Cortex of kidney (tissue), 1 donor: ENCODE measurements at places on chromosomes 16 and 17.

GRCh38 chr16:50480206-50480605, 68.0 kb upstream of the NKD1 start:
- no peak for DNase-seq

DNA sequence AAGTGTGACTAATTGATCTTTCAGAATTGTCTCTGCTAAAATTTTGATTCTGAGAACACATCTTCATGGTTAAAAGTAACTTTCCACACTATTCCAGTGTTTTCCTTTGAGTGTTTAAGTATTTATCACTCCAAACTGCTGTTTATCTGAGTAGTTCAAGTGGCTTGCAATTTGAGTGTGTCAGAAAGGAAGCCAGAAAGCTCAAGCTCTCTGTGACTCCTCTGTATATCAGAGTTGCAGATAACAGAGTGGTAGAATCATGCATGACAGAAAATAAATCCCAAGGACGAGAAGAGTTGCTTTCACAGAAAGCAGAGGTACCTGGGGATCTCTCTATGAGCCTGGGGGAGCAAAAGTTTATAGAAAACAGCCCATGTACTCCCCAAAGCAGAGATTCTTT, 130.0 kb downstream of the CYB561 start:
- no peak for DNase-seq

DNA sequence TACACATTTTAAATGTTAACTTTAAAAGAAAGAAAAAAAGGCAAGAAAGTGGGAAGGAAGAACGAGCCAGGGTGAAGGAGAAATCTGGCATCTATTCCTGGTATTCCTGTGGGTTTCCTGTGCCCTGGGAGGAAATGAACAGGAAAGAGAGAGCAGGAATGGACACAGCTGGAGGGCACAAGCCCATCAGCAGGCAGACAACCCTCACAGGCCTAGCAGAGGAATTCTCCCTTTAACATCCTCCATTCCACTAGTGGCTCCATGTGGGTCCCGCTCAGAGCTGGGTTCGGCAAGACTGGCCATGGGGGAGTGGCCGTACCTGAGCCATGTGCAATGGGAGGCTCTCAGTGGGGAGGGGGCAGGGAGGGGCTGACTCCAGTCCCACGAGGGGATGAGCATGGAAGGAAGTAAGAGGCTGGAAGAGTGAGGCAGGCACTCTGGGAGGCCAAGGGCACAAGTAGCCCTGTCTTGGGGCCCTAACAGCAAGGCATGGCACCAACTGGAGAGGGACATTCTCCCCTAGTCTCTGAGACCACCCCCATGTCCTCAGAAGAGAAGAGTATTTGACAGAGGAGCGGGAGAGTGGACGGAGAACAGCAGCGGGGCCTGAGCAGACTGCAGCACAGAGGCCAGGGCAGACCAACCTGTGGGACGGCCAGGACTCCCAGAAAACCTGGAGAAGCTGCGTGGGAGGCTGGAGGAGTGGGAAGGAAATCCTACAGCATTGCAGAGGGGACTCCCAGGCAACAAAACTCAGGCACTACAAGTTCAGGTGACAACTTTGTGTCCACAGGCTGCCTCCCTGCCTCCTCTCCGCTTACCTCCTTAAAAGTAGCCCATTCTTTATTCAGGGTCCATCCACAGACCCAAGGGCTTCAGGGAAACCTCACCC, 30.2 kb downstream of the TK2 start:
- DNase-seq, result no peak

DNA sequence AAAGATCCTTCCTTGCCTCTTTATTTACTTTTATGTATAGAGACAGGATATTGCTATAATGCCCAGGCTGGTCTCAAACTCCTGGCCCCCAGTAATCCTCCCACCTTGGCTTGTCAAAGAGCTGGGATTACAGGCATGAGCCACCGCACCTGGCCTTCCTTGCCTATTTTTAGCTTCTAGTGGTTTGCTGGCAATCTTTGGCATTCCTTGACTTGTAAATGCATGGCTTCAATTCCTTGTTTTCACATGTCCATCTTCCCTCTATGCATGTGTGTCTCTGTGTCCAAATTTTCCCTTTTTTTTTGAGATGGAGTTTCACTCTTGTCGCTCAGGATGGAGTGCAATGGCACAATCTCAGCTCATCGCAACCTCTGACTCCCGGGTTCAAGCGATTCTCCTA, 22.5 kb downstream of the HEXIM2 start:
- DNase-seq, result no peak

DNA sequence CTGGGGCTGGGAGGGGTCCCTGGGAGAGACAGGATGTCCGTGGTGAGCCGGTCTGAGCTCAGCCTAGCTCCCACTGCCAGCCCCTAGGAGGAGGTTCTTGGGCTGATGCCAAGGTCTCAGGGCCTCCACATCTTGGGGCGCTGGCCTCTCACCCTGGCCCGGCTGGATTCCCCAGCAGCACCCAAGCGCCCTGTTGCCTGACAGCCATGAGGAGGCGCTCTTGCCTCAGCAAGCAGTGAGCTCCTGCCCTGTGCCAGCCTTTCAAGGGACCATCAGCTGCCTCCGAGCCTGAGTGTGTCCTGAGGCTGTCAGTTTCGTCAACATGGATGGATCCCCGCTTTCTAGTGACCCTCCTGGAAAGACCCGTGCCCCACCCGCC, 234.9 kb upstream of the CIBAR2 start:
- no peak for DNase-seq

GRCh38 chr16:52470585-52470984, 76.4 kb downstream of the TOX3 start:
- no peak for DNase-seq

- no peak for DNase-seq
Observed at GRCh38 chr16:68395167-68395786, 53.0 kb downstream of the SMPD3 start.

GRCh38 chr16:85767531-85767930, 16.6 kb upstream of the C16orf74 start:
- no peak for DNase-seq

- no peak for DNase-seq
Observed at GRCh38 chr16:7290682-7291081, 42.0 kb upstream of the RBFOX1 start.

DNA sequence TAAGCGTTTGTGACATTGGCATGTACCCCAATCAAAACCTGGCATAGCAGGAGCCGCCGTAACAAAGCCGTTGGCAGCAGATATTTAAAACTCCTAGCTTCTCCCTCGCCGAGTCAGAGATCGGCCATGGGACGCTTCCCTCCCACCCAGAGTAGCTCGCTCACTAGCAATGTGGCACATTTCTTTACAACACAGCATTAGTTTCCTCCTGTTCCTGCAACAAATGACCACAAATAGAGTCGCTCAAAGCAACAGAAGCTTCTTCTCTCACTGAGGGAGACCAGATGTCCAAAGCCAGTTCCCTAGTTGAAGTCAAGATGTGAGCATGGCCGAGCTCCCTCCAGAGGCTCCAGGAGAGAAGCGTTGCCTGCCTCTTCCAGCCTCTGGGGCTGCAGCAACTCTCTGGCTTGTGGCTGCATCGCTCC, 106.7 kb downstream of the RBFOX3 start:
- no peak for DNase-seq

DNA sequence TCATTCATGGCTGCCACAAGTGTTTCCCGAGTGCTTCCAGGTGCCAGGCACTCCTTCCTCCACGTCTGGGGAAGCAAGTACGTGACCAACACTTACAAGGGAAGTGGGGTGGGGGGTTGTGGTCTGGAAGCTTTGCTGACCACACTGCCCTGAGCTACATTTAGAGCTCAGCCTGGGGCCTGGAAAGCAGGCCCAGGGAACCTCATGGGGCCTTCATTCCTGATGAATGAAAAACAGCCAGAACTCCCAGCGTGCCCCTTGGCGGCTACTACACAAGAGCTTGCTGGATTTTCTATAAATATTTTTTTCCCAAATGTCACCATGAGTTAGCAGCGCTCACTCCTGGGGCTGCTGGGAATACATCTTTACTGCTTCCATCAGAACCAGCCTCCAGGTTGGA, 73.3 kb downstream of the ABCC12 start:
- no peak for DNase-seq

DNA sequence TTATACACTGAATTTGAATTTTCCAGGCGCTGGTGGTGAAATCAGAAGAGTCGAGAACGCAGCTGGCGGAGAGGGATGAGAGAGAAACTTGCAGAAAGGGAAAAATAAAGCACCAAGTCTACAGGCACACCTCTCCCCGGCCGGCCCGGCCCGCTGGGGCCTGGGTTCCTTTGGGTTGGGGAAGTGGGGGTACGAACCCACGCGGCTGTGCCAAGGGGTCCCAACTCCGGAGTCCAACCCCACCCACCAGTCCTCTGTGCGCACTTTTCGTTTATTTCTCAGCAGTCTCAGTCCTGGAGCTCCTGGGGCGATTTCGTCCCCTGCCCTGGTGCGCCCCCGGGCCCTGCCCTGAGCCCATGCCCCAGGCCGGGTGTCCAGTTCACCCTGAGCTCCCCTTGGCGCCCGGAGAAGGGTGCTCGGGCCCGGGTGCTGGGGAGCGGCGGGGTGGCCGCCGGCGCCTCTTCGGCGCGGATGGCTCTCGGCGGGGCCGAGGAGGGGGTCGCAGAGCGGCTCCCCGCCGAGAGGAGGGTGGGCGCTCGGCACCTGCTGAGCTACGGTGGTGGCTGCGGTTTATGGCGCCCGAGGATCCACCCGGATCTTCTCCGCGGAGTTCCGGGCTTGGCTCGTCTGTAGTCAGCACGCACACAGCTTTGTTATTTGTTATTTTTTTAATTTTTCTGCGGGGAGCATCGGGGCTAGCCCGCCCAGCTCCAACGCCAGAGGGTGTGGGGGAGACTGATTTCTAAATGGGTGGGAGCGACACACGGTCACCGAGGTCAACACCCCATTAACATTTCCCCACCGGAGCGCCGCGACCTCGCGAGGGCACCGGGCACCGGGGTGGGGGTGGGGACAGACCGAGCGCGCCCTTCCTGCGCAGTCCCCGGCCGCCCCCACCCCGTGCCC, 15.7 kb upstream of the CBX8 start:
- DNase-seq, result no peak

GRCh38 chr16:1288813-1289476, 20.5 kb upstream of the UBE2I start:
- no peak for DNase-seq

GRCh38 chr16:51449441-51449840, 298.4 kb upstream of the SALL1 start:
- no peak for DNase-seq

GRCh38 chr16:11836650-11837244, 14.6 kb downstream of the RSL1D1 start:
- no peak for DNase-seq

GRCh38 chr17:38464723-38465390, 36.6 kb downstream of the ARHGAP23 start:
- DNase-seq, result no peak

DNA sequence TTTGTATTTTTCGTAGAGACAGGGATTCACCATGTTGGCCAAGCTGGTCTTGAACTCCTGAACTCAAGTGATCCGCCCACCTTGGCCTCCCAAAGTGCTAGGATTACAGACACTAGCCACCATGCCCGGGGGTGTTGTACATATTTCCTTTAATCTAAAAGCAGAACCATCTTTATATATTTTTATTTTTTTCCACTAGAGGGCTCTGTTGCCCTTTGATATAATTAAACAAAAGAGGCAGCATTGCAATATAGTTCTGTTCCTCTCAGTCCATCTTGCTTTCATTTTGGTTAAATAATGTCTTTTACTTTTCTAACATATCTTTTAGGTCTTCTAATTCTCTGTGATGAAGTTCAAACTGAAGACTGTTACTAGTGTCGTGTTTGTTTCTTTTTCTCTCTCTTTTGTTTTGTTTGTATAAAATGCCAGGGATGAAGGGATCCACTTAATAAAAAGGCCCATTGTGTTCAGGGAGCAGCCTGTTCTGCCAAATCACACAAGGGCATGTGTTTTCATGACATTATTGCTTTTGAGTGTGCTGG, 23.4 kb downstream of the WWOX start:
- DNase-seq, result no peak

GRCh38 chr17:80986046-80986445, 5.6 kb upstream of the CHMP6 start:
- DNase-seq, result no peak

GRCh38 chr17:16052486-16052885, 52.9 kb downstream of the TTC19 start:
- no peak for DNase-seq

GRCh38 chr16:75550211-75550662, 5.8 kb downstream of the TMEM231 start:
- no peak for DNase-seq

- no peak for DNase-seq
Observed at GRCh38 chr17:46911311-46911710, 11.6 kb upstream of the GOSR2 start.

DNA sequence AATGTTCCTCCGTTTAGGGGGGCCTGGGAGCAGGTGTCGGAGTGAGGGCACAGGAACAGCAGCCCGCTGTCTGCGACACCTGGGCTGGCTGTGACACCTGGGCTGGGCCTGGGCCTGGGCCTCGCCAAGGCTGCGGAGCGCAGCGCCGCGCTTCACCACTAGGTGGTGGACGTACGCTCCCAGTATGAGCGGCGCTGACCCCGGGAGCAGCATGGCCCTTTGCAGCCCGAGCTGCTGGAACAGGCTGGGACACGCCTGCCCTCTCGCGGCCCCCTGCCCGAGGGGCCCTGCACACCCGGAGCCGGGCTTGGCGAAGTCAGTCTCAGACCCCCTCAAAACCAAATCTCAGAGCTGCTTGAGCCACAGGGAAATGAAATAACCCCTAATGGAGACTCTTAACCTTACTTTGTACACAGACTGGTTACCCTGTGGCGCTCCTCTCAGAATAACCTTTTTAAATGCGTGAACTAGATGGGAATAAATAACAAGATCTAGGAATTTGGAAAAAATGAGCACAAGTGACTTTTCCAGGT, 38.6 kb upstream of the FA2H start:
- no peak for DNase-seq

- DNase-seq, result no peak
Observed at GRCh38 chr16:4574919-4575705, 19.0 kb downstream of the C16orf96 start.

- DNase-seq, result no peak
Observed at GRCh38 chr17:17710728-17711541, 29.7 kb downstream of the RAI1 start.

DNA sequence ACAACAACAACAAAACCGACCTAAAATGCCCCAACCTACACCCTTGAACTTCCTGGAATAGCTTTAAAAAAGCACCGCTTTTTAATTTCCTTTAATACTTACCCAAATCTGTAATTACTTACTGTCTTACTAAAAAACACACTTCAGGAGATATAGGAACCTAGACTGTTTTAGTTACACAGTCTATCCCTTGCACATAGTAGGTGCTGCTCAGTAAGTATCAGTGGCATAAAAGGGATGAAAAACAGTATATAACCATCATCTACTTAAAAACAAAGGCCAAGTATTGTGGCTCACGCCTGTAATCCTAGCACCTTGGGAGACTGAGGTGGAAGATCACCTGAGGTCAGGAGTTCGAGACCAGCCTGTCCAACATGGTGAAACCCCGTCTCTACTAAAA, 6.1 kb downstream of the SUMO2 start:
- no peak for DNase-seq

DNA sequence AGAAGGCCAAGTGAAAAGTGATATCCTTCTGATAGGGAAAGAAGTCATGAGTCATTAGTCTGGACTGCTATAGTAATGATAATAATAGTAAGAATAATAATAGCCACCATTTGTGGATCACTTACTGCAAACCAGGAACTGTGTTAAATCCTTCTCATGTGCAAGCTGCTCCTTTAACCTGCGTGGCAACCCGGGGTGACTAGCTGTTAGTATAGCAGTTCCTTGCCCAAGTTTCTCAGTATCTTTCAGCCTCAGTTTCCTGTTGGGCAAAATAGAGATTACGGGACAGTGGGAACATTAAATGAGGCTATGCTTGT, 129.5 kb downstream of the CDH13 start:
- DNase-seq, result no peak

GRCh38 chr17:80948019-80948975, 43.3 kb upstream of the CHMP6 start:
- DNase-seq, result no peak
